ENCODE measurements at places on chromosomes 7 and 10. TPM values are rescaled to one million over a fixed set of nuclear protein-coding genes. Genes with fewer than 3 reads are reported as not detected.

DNA sequence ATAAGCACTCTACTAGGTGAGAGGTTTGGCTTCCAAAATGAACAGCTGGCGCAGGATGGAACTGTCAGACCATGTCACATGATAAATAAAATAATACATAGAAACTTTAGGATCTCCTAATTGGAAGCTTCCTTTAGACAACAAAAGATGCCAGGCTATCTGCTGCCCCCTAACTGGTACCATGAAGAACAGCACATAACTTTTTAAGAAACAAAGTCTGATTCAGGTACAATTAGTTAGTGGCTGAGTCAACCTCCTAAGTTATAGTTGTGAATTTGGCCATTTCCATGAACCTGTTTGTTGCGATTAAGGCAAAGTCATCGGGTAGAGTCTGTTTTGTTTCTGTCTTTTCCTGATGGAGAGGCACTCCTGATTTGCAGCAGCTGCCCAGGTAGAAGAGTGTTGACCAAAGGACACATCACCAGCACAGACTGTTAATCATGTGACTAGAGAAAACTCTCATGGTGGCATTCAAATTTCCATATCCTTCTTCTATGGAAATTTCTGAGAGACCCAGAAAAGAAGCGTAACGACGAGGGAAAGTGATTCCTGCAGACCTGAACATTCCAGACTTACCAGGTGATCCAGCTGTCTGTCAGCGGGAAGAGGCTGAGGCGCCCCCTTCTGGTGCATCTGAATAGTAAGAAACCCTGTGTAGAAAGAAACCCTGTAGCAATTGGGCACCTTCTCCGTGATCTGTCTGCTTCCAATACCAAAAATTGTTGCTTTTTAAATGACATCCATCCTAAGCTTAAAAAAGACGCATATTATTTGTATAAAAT is 8.6 kb upstream of the INHBA start:
- H3K36me3 ChIP-seq = no peaks in the 10 kb centered on the region
- H3K27me3 ChIP-seq = no peaks in the 10 kb centered on the region
- no peaks in the 10 kb centered on the region for H3K4me1 ChIP-seq
- no peak overlapping the region for H3K4me3 ChIP-seq
- no peak overlapping the region for H3K27ac ChIP-seq

The INA gene
- total RNA-seq = 0.16 TPM

The RADIL gene
- total RNA-seq = 1.0 TPM

The CRYGN gene
- 0.22 TPM for total RNA-seq
